Neuronal stem cell (in vitro differentiated cells): ENCODE measurements at places on chromosomes 11 and 22.

GRCh38 chr22:42294034-42294985 is 23.9 kb upstream of the TCF20 start:
- DNase-seq, result peak; percentile 72

DNA sequence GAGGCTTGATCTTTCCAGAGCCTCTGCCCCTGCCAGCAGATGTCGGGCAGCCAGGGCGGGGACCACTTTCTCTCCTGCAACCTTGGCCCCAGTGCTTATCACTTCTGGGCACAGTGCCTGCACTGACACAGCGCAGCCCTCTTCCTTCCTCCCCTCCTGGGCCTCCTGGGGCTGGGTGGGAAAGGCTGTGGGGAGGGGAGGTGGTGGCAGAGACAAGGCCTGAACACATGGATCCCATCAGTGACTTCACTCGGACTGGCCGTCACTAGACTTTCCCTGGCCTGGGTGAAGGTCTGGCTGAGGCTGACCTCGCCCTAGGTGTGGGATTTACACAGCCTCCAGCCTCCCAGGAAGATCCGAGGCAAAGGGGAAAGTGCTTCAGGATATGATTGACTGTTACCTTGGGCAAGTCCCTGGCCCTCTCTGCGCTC is 68.1 kb downstream of the LRRC32 start:
- DNase-seq, result no peak

DNA sequence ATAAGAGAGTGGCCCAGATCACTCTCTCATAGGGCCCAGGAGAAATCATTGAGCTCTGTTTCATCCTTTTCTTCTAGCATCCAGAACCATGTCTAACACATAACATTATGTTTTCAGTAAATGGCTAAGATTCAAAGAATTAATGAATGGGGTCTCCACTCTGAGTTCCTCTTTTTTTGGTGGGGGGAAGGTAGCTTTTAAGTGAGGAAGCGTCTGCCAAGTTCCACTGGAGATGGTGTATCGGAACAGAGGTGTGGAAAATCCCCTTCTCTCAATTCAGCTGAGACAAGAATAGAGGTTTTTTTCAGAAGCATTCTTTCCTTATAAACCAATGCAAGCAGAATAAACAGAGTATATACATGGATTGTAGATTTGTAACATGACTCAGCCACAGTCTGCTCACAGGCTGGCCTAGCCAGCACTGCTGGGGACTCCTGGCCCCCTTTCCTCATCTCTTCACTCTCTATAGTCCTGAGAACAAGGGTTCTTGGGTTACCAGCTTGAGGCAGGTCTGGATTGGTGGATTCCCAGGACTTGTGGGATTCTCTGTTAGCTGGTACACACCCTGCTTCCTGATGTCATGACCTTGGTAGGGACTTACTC is 97.2 kb downstream of the TRAF6 start:
- no peak for DNase-seq

GRCh38 chr11:126660321-126660720 is 304.8 kb downstream of the ST3GAL4 start:
- no peak for DNase-seq

DNA sequence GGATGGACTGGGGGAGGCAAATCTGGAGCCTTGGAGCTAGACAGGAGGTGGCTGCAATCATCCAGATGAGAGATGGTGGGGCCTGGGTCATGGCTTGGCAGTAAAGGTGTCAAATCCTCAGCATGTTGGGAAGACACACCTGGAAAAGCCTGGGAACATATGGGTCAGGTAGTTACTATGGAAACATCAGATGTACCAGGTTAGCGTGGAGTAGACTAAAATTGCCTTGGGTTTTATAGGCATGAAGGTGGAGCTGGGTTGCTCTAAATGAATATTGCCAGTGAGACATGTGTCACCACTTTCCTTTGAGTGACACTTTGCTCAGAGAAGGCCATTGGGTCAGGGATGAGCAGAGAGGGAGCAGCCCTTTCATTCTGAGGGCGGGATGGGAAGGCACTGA is 473.7 kb downstream of the TBC1D22A start:
- DNase-seq, result no peak

- no peak for DNase-seq
Observed at GRCh38 chr22:29816980-29817379, 21.1 kb downstream of the ASCC2 start.

- no peak for DNase-seq
Observed at GRCh38 chr22:50670513-50670912, 2.1 kb upstream of the SHANK3 start.

GRCh38 chr11:27837895-27838563 is 137.8 kb upstream of the BDNF start:
- DNase-seq, result no peak

DNA sequence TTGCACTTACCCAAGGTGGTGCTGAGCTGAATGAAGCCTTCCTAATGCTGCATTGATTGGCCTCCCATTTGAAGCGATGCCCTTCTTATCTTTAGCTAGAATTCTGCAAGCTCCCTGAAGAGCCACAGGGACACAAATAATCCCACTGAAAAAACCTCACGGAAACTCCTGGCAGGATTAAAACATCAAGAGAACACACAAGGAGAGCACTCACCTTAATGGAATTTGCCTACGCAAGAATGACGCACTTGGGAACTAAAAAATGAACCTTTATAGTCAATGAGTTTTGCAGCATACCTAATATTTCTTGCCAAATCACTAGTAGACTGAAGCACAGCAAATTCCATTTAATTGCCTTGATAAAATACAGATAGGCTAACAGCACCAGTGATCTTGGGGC is 232.8 kb upstream of the UBASH3B start:
- DNase-seq, result no peak

- DNase-seq, result no peak
Observed at GRCh38 chr11:76665921-76666351, 4.6 kb downstream of the LRRC32 start.

DNA sequence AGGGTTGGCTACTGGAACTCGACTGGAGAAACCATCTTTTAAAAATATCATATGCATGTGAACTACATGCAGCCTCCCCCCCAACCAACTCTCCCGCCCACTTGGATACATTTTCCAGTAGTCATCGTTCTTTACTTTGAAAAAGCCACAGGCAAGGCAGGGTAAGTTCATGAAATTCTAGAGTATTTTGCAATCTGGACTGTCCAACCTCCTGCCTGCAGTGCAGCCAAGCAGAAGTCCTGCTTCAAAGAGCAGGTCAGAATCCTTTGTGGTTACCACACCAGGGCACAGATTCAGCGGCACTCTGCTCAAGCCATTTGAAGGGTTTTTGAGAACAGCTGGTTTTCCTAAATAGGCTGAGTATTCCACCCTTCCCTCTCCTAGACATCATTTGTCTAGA is 12.1 kb downstream of the ELF5 start:
- no peak for DNase-seq

DNA sequence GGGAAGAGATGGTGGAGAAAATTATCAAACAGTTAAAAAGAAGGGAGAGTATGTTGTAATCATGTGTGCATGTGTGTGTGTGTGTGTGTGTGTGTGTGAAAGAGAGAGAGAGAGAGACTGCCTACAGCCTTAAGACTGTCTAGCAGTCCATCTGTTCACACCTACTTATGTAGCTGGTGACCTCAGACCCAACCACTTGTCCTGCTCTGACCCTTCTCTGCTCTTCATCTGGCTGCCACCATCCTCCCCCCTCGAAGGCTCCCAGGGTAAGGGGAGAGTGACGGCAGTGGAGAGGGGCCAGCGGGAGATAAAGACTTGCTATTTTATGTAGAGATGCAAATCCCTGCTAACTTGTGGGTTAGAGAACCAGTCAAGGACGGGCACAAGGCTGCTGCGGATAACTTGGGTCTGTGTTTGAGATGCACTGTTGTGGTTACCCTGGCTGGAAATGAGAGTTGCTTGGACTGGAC is 24.9 kb upstream of the GRAMD1B start:
- no peak for DNase-seq

DNA sequence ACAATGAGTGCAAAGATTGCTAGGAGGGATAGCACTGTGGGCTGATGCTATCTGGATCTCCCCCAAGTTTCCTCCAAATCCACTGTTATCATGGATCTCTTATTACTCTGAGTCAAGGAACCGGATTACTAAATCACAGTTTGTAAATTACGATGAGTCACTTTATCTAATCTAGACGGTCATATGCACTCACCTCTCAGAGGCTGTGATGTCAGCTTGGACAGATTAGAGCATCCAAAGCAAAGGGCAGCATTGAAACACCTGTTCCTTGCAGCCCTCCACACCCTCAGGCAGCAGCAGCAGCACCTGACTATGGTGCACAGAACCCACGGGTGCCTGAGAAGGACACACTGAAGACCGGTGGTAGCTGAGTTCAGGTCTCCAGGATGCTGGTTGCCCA is 14.0 kb upstream of the POU2AF1 start:
- DNase-seq, result no peak

GRCh38 chr22:26579331-26579886 is 10.5 kb downstream of the TPST2 start:
- no peak for DNase-seq

DNA sequence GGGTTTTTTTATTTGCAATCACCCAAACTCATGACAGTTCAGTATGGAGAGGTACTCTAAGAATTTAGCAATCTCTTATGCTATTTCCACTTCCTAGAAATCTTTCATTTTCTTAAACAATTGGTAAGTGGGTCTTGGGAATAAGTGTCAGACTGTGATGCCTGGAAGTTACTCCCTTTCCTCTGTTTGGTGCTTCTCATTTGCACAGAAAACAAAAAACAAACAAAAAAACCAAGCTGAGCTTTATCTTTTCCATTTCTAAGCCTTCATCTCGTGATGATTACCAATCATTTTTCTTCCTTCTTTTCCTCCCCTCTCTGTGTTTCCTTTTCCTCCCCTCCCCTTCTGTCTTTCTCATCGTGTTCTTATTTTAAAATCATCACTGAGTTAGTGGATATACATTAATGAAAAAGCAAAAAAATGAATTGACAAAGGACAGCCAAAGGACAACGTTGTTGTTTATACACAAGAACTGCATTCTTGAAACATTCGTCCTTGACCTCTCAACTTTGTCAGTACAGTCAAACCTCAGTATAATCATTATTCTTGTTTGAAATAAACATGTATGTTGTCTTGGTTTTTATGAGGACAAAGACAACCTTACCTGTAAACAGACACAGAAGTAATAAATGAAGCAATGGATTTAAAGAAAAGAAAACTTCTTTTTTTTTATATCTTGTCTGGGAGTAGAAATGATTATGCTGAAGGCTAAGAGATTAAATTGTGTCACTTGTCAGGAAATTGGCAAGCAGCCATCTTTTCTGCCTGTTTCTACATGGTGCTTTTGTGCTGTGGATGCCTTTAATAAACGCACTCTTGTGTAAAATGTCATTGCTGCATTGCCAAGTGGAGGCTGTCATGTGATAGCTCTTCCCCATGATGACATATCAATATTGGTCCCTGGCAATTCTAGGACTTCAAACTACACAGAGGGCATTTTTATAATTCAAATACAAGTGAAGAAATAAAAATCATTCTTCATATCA is 803.2 kb upstream of the CCDC90B start:
- DNase-seq, result no peak

GRCh38 chr11:29657709-29658108 is 359.1 kb downstream of the KCNA4 start:
- no peak for DNase-seq

DNA sequence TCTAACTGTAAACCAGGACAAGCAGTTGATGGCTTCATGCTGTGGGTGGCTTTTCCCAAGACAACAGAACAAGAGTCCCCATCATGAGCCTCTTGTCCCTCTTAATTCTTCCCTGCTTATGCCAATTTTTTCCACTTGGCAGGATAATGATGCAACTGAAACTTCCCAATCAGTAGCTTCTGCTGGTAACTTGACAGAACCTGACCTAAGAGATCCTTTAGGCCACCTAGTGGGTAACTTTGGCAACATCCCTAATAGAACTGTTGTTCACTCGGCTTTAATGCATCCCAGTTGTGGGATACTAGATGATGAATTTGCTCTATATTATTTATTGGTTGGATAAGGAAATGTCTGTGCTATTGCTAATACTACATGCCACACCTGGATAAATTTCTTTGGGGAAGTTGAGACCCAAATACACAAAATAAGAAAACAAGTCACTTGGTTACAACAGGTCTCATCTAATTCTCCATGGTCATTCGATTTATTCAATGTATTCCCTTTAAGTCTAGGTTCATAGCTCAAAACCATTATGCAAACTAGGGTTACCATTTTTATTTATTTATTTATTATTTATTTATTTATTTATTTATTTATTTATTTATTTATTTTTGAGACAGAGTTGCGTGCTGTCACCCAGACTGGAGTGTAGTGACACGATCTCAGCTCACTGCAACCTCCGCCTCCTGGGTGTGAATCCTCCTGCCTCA is 41.4 kb upstream of the NFAM1 start:
- DNase-seq, result peak; percentile 47

DNA sequence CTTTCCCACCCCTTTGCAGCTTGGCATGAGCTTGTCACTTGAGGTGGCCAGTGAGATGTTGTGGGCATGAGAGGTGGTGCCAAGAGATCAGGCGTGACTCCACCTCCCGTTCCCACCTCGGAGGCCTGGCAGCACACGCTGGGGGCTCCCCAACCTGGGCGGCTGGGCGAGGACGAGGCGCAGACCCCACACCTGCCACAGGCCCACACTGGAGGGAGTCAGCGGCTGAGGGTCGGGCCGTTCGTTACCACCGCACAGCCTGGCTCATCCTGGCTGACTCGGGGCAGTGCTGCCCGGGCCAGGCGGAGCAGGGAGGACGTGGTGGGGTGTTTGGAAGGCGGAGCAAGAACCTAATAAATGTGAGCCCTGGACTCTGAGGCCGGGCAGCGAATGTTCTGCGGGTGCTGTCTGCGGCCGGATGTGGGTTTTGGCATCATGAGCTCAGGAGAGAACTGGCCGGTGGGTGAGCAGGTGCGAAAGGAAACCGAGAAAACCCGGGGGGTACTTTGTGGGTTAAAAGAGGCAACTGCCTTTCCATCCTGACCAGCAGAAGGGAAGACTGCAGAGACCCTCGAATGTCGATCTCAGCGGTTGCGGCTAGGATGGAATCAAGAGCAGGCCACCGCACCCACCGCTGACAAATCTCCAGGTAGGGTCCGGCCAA is 10.2 kb upstream of the IFITM3 start:
- DNase-seq, result no peak

DNA sequence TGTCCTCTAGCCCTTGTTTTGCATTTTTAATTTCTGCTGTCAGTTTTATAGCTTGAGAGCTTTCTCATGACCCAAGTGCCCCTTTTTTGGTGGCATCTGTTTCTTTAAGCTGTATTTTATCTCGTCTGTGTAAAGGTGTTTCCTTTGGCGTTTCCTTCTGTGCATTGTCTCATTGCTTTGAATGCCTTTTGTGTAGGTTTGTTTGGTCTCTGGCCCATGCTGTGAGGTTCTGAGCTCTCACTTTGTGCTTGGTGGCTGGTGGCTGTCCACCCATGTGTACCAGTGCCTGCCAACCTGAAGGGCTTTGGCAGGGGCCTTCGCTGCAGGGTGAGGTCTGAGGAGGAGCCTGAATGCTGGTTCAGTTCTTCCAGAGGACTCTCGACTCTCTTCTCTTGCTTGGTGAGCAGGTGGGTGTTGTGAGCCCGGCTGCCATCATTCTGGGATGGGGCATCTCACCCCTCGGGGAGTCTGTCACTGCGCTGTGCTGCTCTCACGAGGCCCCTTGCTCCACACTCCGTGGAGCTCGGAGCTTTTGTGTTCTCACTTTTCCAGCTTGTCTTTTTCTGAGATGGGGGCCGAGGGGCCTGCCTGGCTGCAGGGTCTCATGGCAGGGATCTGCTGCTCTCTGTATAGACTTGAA is 14.9 kb downstream of the AP2A2 start:
- DNase-seq, result no peak
